ENCODE measurements at places on chromosomes 11 and 22. TPM values are rescaled to one million over a fixed set of nuclear protein-coding genes. Genes with fewer than 3 reads are reported as not detected.

NCAM1 gene
- total RNA-seq, result not detected

DNA sequence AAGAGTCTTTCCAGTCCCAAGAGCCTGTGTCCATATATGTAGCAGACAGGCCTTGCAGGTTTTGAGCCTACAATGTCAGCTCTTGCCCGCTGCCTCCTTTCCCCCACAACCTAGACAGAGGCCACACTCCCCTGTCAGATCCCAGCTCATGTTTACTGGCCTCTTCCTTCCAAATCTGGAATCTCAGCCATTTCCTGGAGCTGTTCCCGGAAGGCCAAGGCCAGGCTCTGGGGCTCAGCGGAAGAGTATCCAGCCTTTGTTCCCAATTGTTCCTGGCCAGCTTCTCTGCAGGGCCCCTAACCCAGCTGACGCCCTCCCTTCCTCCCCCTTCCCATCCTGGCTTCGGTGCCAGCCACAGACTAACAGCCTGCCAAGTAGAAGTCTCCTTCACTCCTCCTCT, 1.0 kb upstream of the ROBO4 start:
- H3K4me1 ChIP-seq, result no peaks in the 10 kb centered on the region
- H3K27ac ChIP-seq, result no peak overlapping the region
- peaks cover 25% of the 10 kb centered on the region for H3K27me3 ChIP-seq
- no peak for DNase-seq
- H3K4me3 ChIP-seq, result no peak overlapping the region

LRRC56 gene
- total RNA-seq, result 2.2 TPM

TRIM29 gene
- not detected for total RNA-seq

AQP11 gene
- 0.52 TPM for total RNA-seq

SAA4 gene
- not detected for total RNA-seq

LDHAL6A gene
- total RNA-seq, result not detected

XKR3 gene
- not detected for total RNA-seq

SMTNL1 gene
- not detected for total RNA-seq
